Posterior vena cava (tissue), 2 donors: ENCODE measurements at places on chromosomes 16 and 17. TPM values are rescaled to one million over a fixed set of nuclear protein-coding genes. Genes with fewer than 3 reads are reported as not detected.

Gene SLC12A3
- not detected for total RNA-seq

GRCh38 chr16:62100651-62101050 lies 64.4 kb upstream of the CDH8 start:
- DNase-seq: no peak

Gene GPRC5C
- total RNA-seq: 7.3 TPM

GRCh38 chr17:30395398-30396022 lies 16.8 kb downstream of the CPD start:
- DNase-seq: no peak
